ENCODE measurements at places on chromosomes 1 and 21.

DNA sequence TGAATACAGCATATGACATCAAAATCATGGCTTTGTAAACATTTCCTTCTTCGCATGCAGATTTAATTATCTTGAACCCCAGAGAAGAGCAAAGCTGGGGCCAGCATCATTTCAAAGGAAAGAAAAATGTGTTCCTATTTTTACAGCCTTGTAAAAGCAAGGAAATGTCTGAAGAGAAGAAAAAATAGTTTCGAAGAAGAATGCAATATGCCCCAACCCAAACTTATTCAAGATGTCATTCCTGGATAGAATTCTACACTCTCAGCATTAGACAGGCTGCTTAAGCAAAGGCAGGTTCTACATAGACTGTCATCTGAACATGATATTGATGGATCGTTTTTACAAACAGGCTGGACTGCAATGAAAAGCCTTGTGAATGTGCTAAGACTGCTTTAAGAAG is 900.8 kb downstream of the TTLL7 start:
- H3K27ac ChIP-seq, result no peak overlapping the region
- no peaks in the 10 kb centered on the region for H3K27me3 ChIP-seq
- no peaks in the 10 kb centered on the region for H3K36me3 ChIP-seq

DNA sequence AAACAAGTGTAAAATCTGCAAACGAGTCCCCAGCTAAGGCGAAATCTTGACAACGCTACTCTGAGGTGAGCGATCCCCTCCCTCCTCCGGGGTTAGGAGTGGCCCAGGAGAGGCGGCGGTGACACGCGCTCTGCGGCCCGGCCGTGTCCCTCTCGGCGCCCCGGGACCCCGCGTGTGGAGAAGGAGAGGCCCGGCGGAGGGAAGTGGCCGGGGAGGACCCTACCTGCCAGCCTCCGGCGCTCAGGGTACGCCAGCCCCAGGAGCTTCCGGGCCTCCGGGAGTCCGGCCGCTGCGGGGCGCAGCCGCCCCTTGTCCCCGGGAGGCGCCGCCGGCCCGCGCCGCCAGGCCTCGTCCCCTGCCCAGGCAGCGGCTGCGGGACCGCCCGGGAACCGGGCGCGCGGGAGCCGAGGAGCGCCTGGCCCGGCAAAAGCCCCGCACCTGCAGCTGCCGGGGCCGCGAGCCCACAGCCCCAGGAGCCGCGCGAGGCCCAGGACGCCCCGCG is 543 bp downstream of the ABCB10 start:
- peak overlapping the region; percentile 40 for H3K27ac ChIP-seq
- H3K4me3 ChIP-seq, result peak overlapping the region; percentile 90
- DNase-seq, result peak; percentile 21
- no peaks in the 10 kb centered on the region for H3K27me3 ChIP-seq
- H3K36me3 ChIP-seq, result no peaks in the 10 kb centered on the region

DNA sequence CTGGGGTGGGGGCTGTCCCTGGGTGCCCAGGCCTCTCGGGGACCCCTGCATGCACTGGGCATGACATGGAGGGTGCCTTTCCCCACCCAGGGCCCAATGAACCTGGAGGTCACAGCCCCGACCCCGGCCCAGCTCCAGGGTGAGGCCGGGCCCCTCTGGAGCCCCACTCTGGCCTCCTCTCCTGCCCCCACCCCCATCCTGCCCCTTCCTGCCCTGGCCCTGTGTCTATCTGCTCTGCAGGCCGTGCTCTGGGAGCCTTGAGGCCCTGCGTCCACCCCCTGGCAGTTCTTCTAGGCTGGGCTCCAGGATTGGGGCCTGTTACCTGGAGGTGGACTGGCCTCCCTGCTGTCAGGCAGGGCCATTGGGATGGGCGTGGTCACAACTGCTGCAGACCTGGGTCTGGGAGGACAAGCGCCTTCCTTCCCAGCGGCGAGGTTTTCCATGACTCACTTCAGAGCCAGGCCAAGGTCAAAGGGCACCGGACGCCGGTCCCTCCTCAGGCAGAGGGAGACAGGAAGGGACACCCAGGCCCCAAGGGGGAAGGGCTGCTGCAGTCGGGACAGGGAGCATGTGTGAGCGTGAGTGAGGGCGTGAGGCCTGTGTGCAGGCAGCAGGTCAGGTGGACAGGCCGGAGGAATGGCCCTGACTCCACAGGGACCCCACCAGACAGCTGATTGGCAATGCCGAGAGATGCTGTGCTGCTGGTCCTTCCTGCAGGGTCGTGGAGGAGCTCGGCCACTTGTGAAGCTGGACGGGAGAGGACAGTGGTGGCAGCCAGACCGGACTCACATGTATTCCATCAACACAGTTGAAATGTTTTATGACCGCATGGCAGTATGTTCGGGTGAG is 31.1 kb upstream of the POFUT2 start:
- H3K4me3 ChIP-seq, result peak overlapping the region; percentile 33
- no peaks in the 10 kb centered on the region for H3K36me3 ChIP-seq
- no peaks in the 10 kb centered on the region for H3K27me3 ChIP-seq

DNA sequence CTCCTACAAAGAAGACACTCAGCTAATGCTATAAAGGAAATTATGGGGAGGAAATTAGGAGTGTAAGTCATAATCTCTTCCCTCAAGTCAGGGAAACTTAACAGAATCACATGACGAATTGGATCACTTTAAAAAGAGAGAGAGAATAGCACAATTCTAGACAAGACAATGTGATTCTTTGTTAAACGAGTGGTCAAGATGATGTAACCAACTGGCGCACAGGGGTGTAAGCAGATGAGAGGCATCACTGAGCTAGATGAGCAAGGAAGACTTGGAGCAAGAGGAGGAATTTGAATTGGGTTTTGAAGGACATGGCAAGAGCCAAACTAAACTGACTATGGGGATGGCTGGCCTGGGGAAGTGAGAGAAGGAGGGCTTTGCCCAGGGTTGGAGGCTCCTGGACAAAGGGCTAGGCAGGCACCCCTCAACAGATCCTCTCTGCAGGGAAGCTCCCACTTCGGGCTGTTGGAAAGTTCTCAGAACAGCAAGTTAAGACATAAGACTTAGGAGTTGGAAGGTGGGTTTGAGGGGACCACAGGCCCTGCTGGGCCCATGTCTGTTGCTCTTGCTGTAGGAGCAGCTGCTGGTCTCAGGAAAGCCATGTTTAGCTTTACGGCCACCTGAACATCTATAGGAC is 123.9 kb upstream of the GRIK3 start:
- peaks cover 24% of the 10 kb centered on the region for H3K27me3 ChIP-seq
- DNase-seq, result no peak
- H3K27ac ChIP-seq, result no peak overlapping the region

DNA sequence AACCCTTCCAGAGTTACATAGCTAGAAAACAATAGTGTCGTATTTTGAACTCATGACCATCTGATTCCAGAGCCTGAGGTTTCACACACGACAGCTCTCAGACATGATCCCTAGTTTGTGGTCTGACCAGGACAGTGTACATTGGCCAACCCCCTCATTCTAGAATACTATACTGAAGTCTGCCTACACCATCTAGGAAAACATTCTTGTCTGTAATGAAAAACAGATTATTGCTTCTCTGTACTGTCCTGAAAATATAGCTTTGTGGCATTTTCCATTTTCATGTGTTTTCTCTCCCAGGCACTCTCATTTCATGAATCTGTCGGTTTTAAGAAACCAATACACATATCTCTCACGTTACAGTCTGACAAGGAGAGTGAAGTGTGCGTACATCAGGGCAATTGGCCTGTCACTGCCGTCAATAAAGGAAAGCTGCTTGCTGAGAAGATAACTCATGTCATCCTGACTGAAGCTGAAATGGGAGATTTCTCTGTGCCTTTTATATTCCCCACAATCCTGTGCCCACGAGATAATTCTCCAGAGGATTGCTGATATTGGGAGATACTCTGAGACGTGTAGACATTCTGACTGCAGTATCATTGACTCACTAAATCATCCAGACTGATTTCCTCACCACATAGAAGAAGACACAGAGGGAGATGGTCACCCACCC is 585.6 kb downstream of the PLPP3 start:
- peaks cover 1% of the 10 kb centered on the region for H3K27me3 ChIP-seq
- DNase-seq, result no peak
- no peaks in the 10 kb centered on the region for H3K4me1 ChIP-seq
- H3K4me3 ChIP-seq, result no peak overlapping the region
- H3K36me3 ChIP-seq, result peaks cover 4% of the 10 kb centered on the region
- H3K27ac ChIP-seq, result no peak overlapping the region

DNA sequence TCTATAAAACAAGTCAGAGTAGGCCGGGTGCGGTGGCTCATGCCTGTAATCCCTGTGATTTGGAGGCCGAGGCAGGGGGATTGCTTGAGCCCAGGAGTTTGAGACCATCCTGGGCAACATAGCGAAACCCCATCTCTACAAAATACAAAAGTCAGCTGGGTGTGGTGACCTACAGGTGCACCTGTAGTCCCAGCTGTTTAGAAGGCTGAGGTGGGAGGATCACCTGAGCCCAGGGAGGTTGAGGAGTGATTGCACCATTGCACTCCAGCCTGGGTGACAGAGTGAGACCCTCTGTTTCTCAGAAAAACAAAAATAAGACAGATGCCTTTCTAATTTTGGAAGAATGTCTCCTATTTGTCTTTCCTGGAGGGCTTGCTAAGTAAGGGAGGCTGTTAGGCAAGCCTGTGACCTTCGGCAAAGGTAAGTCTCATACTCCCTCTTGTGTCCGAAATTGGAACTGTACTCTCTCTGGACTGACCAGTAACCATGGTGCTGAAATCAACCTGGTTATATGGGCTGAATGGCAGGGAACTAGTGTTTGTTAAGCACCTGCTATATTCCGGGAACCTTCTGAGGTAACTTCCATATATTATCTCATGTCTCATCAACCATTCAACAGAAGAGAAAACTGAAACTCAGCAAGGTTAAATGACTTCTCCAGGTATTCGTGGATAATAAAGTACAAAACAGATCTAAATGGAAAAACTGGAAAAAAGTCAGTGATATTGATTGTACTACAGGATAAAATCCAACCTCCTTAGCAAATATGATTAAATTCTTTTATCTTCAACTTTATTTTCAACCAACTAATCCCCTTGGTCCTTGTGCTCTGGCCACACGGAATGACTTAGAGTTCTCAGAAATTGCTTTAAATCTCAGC is 11.8 kb upstream of the RAB3B start:
- no peaks in the 10 kb centered on the region for H3K36me3 ChIP-seq
- no peak overlapping the region for H3K4me3 ChIP-seq
- H3K4me1 ChIP-seq, result no peaks in the 10 kb centered on the region

DNA sequence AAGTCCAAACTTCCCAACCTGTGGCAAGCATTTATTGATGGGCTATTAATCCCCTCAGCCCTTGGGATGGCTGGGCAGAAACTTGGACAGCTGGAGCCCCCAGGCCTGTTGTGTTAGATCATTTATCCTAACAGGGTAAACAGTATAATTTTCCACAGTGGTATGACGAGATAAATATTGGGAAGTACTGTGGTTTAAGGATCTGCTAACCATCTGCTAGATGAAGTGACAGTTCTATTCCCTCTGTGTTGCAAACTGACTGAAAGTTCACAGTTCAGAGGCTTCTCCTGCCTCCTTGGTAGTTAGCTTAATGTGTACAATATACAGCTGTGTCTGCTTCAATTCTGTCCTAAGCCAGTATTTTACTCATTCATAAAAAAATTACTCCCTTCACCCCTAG is 127.5 kb upstream of the CHODL start:
- no peak overlapping the region for H3K4me3 ChIP-seq
- H3K27ac ChIP-seq, result no peak overlapping the region
- no peak for DNase-seq
- no peaks in the 10 kb centered on the region for H3K4me1 ChIP-seq
- H3K36me3 ChIP-seq, result no peaks in the 10 kb centered on the region
- H3K27me3 ChIP-seq, result no peaks in the 10 kb centered on the region

DNA sequence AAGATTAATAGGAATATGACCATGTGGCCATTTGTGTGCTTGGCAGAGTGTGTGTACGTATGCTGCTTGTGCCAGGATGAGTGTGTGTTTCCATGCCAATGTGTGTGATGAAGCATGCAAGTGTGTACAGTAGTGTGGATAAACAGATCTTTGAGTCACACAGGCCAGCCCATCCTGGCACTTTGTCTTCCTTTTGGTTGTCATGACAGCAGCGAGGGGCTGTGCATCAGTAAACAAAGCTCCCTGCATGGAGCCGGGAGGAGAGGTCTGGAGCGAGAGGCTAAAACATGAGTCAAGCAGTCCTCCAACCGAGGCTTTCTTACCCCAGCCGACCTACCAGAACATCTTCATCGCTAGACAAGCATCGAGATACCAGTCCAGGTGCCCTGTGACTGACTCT is 221.2 kb downstream of the CACNA1E start:
- H3K36me3 ChIP-seq, result no peaks in the 10 kb centered on the region
- peaks cover 18% of the 10 kb centered on the region for H3K27me3 ChIP-seq
- H3K27ac ChIP-seq, result no peak overlapping the region

DNA sequence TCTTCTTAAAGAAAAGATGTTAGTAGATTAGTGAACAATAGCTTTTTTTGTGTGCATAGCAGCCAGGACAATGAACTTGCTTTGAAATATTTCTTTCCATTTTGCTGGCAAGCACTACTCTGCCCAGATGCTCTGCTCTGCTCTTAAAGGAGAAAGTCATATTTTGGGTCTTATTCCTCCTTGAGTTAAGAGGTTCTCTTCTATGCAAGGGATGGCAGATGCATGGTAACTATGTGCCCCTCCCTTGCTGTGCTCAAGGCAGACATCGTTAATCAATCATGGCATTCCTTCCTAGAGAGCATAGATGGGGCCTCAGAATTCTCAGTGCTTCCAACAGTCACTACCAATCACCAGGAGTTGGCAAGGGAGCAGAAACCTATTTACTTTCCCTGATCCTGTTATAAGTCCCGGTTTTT is 27.6 kb downstream of the NIPAL3 start:
- no peak for DNase-seq
- H3K4me1 ChIP-seq, result peaks cover 30% of the 10 kb centered on the region
- peaks cover 32% of the 10 kb centered on the region for H3K36me3 ChIP-seq
- no peak overlapping the region for H3K27ac ChIP-seq
- H3K27me3 ChIP-seq, result no peaks in the 10 kb centered on the region
- no peak overlapping the region for H3K4me3 ChIP-seq

DNA sequence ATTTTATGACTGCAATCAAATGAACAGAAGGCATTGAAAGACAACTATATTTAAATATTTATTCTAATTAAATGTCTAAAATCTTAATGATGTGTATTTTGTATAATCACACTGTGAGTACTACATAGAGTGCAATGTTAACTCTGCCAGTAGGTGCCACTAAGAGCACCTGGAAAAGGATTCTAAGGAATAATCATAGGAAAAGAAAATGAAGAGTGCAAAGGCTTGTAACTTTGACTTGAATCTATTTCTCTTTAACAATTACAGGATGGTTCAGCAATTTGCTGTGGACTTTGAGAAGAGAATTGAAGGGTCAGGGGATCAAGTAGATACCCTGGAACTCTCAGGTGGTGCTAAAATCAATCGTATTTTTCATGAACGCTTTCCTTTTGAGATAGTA is 200.4 kb downstream of the DNM3 start:
- no peak overlapping the region for H3K27ac ChIP-seq
- no peak for DNase-seq
- H3K4me3 ChIP-seq, result no peak overlapping the region
- H3K27me3 ChIP-seq, result no peaks in the 10 kb centered on the region
- H3K4me1 ChIP-seq, result peaks cover 16% of the 10 kb centered on the region

GRCh38 chr1:235937123-235937522 is 70.4 kb upstream of the LYST start:
- H3K4me3 ChIP-seq, result no peak overlapping the region
- H3K27me3 ChIP-seq, result no peaks in the 10 kb centered on the region
- H3K27ac ChIP-seq, result no peak overlapping the region
- no peak for DNase-seq
- no peaks in the 10 kb centered on the region for H3K36me3 ChIP-seq

GRCh38 chr1:32500387-32501209 is 35.7 kb downstream of the ZBTB8B start:
- H3K36me3 ChIP-seq, result no peaks in the 10 kb centered on the region
- H3K4me3 ChIP-seq, result peak overlapping the region; percentile 79
- H3K27me3 ChIP-seq, result peaks cover 50% of the 10 kb centered on the region
- no peak for DNase-seq
- H3K27ac ChIP-seq, result no peak overlapping the region
- H3K4me1 ChIP-seq, result peaks cover 5% of the 10 kb centered on the region

- no peak for DNase-seq
- peaks cover 47% of the 10 kb centered on the region for H3K4me1 ChIP-seq
- H3K27ac ChIP-seq, result no peak overlapping the region
- no peaks in the 10 kb centered on the region for H3K36me3 ChIP-seq
Measured at GRCh38 chr1:207876131-207876530, 34.8 kb downstream of the CD34 start.
